HT1080 (cell line): ENCODE measurements at places on chromosomes 12 and 14. TPM values are rescaled to one million over a fixed set of nuclear protein-coding genes. Genes with fewer than 3 reads are reported as not detected.

GRCh38 chr12:105352940-105353635, 22.6 kb downstream of the C12orf75 start:
- DNase-seq: no peak

- DNase-seq: no peak
Observed at GRCh38 chr12:46843811-46844210, 18.0 kb upstream of the SLC38A4 start.

- DNase-seq: no peak
Observed at GRCh38 chr14:33880330-33880729, 70.5 kb downstream of the EGLN3 start.

DNA sequence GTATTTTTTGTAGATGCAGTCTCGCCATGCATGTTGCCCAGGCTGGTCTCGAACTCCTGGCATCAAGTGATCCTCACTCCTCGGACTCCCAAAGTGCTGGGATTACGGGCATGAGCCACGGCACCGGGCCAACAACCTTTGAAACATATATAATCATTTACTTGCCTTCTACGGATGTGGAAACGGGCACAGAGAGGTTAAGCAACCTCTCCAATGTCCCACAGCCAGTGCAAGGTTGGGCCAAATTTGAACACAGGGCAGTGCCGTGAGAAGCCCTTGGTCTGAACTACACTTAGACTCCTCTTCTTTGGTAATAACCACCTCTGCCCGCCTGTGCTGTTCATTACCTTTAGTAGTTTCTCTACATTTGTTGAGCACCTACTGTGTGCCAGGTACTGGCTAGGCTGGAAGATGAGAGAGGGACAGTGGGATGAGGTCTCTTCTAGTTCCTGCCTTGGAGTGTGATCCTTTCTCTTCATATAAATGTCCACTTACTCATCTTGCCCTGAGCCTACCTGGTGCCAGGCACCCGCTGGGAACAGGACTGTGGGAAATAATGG, 2.2 kb downstream of the DDX54 start:
- DNase-seq: no peak

CBLN3 gene
- 0.35 and 0.84 TPM in 2 replicates for total RNA-seq

TAS2R30 gene
- total RNA-seq: 0.23 and 0.27 TPM in 2 replicates

KIF21A gene
- total RNA-seq: 13.2 and 18.1 TPM in 2 replicates

SPIC gene
- not detected in 2 replicates for total RNA-seq

TEX22 gene
- 0.20 TPM in 1 of 2 replicates, not detected in the other for total RNA-seq

MARCHF9 gene
- 11.3 and 15.9 TPM in 2 replicates for total RNA-seq
